ENCODE measurements at places on chromosomes 16 and 17. TPM values are rescaled to one million over a fixed set of nuclear protein-coding genes. Genes with fewer than 3 reads are reported as not detected.

The KRTAP9-4 gene
- total RNA-seq, result not detected

The KRTAP1-5 gene
- total RNA-seq, result not detected

The UBN1 gene
- 36.7 TPM for total RNA-seq

The CACNG4 gene
- total RNA-seq, result 1.1 TPM

The TP53TG3C gene
- not detected for total RNA-seq

The TPSAB1 gene
- not detected for total RNA-seq

The KRTAP4-4 gene
- not detected for total RNA-seq
